Kidney epithelial cell (primary cell): ENCODE measurements at places on chromosomes 7 and 10. TPM values are rescaled to one million over a fixed set of nuclear protein-coding genes. Genes with fewer than 3 reads are reported as not detected.

- no peak for DNase-seq
Measured at GRCh38 chr7:81590131-81590530, 179.7 kb downstream of the HGF start.

- DNase-seq = no peak
Measured at GRCh38 chr7:1845536-1846311, 175.6 kb downstream of the ELFN1 start.

DNA sequence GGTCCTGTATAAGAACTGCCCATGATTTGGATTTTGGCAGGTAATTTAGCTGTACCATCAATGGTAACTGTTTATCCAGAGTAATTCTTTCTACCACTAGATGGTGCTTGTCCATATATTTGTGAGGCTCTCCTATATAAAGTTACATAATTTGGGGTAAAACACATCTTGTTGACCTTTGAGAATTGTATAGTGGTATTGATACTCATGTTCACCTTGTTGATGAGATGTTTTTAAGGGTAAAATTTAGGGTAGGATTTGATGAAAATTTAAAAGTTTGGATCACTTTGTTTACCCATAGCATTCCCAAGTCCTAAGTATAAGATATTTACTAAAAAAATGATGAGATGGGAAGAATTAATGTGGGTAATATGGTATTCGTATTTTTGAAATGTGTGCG lies 31.6 kb downstream of the ST7 start:
- DNase-seq = no peak

DNA sequence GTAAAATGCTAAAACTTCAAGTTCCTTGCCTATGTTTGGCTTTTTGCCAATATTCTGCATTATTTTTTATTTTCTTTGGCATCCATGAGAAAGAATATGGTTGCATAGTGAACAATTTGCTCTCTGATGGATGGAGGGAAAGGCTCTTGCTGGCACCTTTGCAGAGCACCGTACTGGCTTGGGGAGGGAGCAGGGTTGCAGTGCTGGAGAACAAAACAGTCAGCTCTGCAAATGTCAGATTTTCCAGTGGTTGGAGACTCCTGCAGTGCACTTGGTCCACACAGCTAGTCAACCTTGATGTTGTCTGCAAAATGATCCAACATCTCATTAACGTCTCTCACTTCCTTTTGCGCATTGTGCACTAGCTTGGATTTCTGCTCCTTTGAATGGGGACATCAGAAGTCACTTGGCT lies 100.8 kb downstream of the ANLN start:
- DNase-seq = no peak

DNA sequence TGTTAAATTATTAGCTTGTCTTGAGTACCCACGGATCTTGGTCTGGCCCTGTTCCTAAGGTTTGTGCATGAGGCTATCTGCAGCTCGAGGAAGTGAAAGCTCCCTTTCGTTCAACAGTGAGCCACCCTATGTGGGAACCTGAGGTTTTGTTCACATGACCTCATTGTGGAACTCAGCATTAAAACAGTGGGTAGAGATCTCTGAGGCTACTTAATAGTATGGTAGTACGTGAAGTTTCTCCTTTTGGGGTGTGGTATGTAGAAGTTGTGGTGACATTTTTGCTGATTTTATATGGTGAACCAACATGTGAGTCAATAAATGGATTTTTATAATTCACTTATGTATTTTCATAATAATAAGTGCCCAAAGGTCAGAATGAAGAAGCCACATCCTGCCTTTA lies 252.7 kb upstream of the FERD3L start:
- DNase-seq = no peak

DNA sequence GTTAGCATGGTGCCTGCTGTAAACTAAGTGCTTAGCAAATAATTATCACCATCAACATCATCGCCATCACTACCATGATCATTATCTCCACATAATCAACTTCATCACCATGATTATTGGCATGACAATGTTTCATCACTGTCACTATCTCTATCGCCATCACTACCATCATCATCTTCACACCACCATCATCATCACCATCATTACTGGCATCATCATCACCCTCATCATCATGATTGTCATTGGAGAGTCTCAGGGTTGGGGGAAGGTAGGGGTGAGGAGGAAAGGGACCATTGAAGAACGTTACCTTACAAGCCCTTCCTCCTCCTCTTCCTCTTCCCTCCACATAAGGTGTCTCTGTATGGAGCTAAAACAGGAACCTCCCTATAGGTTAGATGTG lies 54.9 kb upstream of the GPR26 start:
- no peak for DNase-seq

GRCh38 chr7:139080905-139081304 lies 28.6 kb downstream of the ZC3HAV1 start:
- DNase-seq = no peak

GRCh38 chr7:19920166-19920565 lies 146.7 kb upstream of the TMEM196 start:
- no peak for DNase-seq

DNA sequence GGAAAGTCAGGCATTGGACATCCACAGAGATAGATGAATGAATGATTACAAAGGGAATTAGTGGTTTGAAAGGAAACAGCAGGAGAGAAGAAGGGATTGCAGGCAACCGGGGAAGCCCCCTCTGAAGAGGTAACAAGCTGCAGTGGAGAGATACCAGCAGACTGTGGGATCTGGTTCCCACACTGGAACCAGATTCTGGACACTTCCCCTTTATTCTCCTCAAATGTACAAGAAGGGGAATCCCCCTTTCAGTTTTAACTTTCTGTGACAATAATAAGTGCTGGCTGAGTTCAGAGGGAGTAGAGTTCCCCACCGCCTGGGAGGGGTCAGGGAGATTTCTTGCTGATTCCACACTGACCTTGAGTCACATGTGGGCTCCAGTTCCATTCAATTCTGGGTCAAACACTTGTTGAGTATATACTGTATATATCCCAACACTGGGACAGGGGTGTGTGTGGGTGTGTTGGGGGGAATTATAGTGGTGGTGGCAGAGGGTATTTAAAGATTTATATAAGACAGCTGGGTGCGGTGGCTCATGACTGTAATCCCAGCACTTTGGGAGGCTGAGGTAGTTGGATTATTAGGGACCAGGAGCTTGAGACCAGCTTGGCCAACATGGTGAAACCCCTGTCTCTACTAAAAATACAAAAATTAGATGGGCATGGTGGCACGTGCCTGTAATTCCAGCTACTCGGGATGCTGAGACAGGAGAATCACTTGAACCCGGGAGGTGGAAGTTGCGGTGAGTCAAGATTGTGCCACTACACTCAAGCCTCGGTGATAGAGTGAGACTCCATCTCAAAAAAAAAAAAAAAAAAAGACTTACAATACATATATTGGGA lies 16.5 kb upstream of the DDIT4 start:
- no peak for DNase-seq

GRCh38 chr7:32476816-32477648 lies 13.1 kb downstream of the LSM5 start:
- no peak for DNase-seq

- no peak for DNase-seq
Measured at GRCh38 chr7:9082203-9082602, 648.8 kb downstream of the NXPH1 start.

- no peak for DNase-seq
Measured at GRCh38 chr10:89296220-89296648, 5.6 kb upstream of the IFIT2 start.

- no peak for DNase-seq
Measured at GRCh38 chr10:11933577-11934223, 108.9 kb downstream of the UPF2 start.

- DNase-seq = no peak
Measured at GRCh38 chr7:139762886-139763285, 14.9 kb downstream of the HIPK2 start.

DNA sequence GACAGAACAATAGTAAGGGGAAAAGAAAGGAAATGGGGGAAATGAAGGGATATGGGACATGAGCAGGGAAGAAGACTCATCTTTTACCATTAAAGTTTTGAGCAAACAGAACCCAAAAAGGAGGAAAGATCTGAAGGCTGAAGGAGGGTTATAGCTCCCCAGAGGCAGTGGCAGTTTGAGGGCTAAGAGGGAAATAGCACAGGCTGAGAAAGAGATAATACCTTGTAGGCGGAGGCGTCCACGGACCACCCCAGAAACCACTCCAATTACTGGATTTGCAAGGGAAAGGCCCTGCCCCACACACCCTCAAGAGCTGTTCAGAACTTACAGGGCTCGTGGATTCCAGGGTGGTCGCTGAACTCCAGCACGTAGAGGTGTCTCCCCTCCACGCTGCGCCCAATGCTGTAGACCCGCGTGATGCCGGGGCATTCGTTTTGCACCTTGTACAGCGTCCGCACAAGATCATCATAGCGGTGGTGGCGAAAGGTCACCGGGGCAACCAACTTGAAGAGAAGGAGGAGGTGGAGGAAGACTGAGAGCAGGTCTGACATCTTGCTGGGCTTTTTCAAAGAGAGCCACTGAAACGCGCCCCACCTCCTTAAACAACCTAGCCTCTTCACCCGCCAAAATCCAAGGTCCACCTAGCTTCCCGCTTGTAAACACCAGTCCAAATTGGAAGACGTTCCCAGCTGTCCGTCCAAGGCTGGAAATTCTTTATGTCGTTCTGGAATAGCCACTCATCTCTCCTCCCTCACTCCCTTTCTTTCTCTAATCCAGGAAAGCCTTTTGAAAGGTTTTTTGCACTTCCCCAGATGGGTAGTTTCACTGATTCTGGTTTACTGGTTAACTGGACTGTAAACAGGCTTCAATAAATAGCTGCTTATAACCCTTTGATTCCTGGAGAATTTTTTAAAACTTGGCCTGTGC lies at the start of gene CPN1:
CPN1 (minus strand) TSS at position 795 of the 927 bp plus-strand sequence; CDS start at position 551, 244 bp downstream.
- no peak for DNase-seq

- peak; percentile 70 for DNase-seq
Measured at GRCh38 chr10:30583778-30584415, 45.7 kb downstream of the LYZL2 start.

DNA sequence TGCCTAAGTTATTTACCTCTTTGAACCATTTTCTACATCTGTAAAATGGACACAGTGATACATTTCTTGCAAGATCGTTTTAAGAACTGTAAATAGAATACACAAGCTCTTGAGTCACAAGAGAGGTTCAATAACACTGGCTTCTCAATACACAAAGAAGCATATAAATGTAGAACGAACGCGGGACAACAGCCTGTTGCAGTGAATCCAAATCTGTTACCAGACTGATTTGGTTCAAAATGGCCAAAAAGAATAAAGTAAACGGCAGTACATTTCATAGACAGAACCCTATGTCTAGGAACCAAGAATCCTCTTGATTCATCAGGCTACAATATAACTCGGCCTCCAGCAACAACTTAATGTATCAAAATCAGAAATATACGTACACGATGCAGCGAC lies 701 bp downstream of the MTPAP start:
- no peak for DNase-seq

GRCh38 chr7:155205368-155206317 lies 92.0 kb upstream of the INSIG1 start:
- DNase-seq = peak; percentile 99

DNA sequence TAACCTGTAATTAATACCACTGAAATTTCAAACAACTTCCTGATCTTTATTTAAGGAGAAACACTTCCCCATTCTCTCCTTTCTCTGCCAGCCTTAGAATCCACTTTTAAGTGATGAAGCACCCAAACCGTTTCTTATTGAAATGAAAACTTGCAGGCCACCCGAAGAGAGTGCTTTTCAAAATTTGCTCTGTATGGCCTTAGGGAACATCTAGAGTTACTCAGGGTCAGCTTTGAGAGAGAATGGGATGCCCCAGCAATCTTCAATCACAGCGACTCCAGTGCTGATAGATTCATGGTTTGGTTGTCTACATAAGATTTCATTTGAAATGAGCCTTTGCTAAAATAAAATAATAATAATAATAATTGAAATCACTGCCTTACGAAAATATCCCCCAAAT lies 323.1 kb downstream of the PCLO start:
- no peak for DNase-seq

DNA sequence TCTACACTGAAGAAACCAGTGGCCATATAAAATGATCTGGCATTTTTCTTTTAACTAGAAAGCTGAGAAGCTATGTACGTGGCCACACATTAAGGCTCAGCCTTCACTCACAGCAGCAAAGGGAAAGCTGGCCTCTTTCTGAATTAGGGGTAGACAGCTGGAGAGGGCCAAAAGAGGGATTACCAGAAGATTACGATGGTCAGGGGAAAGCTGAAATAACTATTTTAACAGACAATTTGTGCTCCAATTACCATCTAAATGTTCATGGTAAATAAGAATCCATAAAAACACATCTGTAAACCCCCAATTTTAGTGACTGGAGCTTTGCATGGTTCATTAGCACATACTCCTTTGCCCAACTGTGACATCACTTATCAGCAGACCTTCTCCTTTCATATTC lies 314.3 kb downstream of the HPSE2 start:
- no peak for DNase-seq

DNA sequence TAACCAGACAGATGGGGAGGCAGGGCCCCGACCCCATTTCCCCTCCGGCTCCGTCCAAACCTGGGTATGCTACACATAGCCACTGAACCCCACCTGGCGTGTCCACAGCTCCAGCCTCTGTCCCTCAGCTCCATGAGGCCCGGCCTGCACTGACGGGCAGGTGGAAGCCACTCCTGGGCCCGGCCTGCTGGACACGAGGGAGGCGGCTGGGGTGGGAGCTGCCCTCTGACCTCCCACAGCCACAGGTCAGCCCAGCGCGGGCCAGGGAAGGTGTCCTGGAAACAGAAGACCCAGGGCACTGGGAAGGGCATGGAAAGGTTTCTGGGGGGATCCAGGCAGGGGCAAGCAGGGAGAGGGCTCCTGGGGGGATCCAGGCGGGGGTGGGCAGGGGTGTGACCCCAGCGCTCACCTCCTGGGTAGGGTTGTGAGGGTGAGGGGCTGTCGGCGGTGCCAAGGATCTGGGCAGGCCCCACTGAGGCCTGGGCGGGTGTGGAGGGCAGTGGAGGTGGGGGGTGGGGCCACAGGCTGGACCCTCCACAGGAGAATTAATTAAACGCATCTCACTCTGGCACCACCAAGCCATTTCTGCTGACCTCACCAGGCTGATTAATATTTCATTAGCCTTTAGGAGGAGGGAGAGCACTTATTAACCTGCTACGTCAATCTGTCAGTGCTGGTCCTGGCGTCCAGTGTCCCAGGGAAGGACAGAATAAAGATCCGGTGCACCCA lies 108.9 kb downstream of the UNCX start:
- DNase-seq = no peak

- no peak for DNase-seq
Measured at GRCh38 chr10:112698133-112698817, 251.3 kb downstream of the VTI1A start.

DNA sequence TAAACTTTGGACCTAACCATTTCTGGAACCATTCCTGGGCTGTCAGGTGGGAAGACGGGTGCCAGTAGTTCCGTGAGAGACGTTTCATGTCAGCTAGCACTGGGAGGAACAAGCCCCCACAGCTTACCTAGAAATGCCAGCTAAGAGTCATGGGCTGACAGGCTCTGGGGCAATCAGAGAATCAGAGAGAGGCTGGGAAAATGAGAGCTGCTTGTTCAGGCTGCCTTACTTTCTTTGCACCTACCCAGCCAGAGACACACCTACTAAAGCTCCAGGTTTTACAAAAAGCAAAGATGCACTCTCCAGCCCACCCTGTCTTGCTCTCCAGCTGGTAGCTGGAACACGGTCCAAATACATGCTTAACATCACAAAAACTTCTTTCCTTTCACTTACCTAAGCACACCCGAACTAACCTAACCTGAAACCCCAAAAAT lies 688 bp downstream of the PTN start:
- DNase-seq = no peak

The TRIM8 gene
- total RNA-seq = 393 and 426 TPM in 2 replicates

The HGF gene
- not detected in 2 replicates for total RNA-seq

The MRPS17 gene
- total RNA-seq = 12.9 and 15.5 TPM in 2 replicates

The PTPN20 gene
- total RNA-seq = 5.3 and 5.5 TPM in 2 replicates
